ENCODE measurements at places on chromosomes 7 and 10.
A peak's percentile ranks its signal among the peaks of the same experiment; 100 is the strongest.

GRCh38 chr7:37916017-37916672 lies 472 bp downstream of the SFRP4 start:
- DNase-seq: no peak

- no peak for DNase-seq
Measured at GRCh38 chr7:69433081-69433480, 165.2 kb upstream of the AUTS2 start.

- peak; percentile 4 for DNase-seq
Measured at GRCh38 chr10:59234816-59235429, 58.5 kb downstream of the PHYHIPL start.

DNA sequence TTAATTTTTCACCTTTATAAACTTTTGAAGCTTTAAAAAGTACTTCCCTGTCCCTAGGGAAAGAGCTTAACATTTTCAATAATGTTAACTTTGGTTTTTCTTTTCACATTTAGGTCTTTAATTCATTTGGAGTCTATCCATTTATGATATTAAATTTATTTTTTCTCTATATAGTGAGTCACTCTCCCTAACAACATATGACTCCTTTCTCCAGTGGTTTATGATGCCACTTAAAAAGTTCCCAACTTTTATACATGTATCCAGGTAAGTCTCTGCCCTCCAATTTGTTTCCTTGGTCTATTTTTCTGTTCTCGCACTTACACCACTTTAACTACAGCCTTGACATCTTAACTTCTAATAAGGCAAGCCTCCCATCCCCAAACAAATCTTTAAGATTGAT lies 3.5 kb downstream of the CACUL1 start:
- DNase-seq: no peak

DNA sequence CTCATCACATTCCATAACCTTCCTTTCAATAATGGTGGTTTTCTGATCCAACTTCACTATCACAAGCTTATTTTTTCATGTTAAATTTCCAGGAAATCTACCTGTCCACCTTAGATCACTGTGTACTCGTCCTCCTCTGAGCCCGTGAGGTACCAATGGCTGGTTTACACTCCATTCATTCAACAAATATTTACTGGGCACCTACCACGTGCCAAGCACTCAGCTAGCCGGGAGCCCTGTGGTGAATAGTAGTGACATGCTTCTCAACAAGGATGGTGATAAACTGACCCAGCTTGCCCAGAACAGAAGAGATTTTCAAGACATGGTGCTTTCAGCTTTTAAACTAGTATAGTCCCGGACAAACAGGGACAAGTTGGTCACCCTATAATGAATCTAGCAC lies 98.2 kb downstream of the FAM204A start:
- DNase-seq: no peak

GRCh38 chr10:52187521-52188258 lies 126.4 kb upstream of the DKK1 start:
- no peak for DNase-seq

DNA sequence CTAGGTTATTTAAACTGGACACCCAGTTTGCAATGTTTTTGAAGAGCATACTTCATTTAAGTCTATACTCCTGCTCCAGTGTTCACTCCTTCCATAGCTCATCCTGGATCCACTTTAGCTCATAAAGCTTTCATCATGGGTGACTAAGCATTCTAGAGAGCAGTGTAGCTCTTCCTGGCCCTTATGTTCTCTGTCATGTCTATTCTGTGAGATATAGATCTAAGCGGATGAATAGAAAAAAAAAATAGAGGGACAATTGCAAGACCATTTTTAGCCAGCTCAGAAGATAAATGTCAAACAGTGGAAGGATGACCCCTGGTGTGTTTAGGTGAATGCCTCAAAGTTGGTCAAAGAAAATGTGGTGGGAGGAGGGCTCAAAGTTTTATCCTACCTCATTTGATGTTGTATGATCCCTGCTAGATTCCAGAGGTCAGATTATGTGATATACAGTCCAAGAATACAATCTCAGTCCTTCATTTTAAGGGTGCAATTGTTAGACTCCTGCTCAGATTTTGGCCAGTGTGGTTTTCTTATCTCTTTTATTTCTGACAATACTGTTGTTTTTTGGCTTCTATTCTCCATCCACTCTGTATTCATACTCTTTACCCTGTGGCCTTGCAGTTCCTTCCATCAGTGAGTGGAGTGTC lies 7.5 kb upstream of the HECW1 start:
- DNase-seq: no peak

DNA sequence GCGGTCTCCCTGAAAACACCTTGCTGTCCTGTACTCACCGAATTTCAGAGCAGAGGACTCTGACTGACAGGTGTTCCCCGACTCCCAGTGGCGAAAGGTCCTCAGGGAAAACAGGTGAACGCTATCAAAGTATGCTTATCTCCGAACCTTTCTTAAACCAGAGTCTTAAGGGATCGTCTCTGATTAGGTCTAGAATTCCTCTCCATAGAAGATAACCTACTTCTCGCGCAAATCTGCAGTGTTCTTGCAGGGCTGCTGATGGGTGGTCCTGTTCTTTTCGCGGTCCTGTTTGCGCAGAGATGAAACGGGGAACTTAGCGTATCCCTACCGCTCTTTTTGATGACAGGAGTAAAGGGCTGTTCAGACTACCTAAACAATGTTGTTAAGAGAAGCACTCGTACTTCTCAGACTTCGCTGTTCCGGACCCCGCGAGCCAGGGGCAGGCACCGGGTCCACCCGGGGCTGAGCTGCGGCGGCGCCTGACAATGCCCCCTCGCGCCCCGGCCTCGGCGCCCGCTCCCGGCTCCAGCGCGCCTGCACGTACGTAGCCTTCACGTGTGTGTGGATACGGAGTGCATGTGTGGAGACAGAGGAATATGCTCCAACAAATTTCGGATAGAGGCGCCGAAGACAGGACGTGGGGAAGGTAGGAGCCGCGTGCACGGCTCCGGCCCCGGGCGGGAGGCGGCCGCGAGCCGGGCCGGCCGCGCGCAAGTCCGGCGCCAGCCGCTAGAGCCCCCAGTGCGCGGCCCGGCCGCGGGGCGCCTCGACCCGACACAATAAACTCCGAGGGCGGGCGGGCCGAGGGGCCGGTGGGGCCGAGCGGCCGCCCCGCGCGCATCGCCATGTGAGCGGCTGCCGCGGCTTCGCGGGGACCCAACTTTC lies 766 bp upstream of the ZMYND11 start:
- DNase-seq: no peak

DNA sequence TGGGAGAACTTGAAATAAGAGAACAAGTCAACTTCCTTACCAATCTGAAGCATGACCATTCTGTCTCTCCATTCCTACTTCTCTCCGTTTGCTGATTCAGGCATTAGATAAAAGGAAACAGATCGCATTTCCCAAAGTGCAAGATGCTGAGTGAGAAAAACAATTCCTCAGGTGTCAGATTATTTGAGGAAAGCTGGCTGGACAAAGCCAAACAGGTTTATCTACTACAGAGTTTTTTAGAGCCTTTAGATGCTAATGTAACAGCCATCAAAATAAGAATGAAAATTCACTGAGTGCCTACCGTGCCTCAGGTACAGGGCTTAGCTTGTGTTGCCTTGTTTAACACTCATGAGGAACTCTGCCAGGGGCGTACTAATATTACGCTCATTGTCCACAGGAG lies 135.9 kb upstream of the MBL2 start:
- DNase-seq: no peak

DNA sequence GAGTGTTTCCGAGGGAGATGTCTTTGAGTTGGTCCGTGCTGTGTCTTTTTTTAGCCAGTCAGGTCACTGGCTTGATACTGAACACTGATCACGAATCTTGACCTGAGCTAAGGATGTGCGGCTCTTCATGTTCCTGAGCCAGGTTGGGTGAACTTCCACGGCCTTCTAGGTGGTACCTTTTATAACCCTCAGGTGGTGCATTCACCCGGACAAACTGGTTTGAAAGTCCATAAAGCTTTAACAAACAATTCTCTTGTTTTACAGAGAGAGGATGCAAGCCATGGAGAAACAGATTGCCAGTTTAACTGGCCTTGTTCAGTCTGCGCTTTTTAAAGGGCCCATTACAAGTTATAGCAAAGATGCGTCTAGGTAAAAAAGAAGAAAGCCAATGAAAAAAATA lies 229.5 kb downstream of the ARHGAP21 start:
- no peak for DNase-seq

- no peak for DNase-seq
Measured at GRCh38 chr7:41630741-41631140, 72.1 kb downstream of the INHBA start.

- DNase-seq: no peak
Measured at GRCh38 chr7:128408709-128409595, 830 bp downstream of the IMPDH1 start.

- no peak for DNase-seq
Measured at GRCh38 chr10:101485681-101486554, 102.1 kb downstream of the POLL start.

- no peak for DNase-seq
Measured at GRCh38 chr7:41750661-41751540, 48.0 kb upstream of the INHBA start.

DNA sequence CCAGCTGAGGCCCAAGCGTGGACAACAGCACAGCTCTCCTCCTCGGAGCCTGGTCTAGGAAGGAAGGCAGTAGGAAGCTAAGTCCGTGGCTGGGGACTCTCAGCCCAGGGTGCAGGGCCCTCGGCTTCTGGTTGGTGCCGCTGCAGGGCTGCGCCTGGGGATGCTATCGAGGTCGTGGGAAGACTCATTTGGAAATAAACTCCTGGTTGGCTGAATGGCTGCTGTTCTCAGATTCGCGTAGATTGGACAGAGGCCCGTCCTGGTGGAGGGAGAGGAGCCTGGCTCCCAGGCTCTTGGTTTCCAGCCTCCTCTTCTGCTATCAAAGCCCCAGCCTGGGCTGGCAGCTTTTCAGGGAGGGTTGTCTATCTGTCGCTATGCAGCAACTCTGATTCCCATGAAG lies 152.6 kb upstream of the FZD8 start:
- DNase-seq: no peak

- DNase-seq: no peak
Measured at GRCh38 chr10:58764087-58764747, 251.5 kb downstream of the BICC1 start.

DNA sequence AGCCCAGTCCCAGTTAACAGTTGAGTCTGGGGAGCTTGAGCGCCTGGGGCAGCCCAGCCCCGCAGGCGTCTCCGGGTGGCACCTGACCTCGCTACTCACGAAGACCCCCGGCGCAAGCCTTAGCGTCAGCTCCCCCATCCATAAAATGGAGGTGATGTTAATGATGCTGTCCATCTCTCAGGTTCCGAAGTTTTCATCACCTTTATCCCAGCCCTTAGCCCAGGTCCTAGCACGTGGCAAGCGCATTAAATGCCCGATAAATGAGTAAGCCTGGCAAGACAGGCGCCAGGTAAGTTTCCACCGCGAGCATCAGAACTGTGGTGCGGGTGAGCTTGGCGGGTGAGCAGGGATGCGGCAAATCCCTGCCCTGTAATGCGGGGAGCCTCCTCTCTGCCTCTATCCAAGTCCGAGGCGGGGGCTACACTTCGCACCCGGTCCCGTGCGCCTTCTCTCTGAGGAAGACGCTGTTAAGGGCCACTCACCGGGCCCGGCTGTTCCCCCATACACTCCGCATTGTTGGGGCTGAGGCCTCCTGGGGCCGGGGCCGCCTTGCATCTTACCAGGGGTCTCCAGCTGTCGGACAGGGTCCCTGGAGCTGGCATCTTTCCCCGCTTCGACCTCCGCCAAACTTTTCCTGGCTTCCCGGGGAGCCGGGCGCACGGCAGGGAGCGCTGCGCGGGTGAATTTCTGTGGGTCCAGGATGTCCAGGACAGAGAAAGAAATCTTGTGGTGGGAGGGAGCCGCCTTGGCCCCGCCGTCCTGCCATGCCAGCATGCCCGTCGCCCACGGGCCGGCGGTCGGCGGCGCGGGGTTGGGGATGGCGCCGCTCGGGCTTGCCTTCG lies 444 bp downstream of the NKX1-2 start:
- DNase-seq: no peak

DNA sequence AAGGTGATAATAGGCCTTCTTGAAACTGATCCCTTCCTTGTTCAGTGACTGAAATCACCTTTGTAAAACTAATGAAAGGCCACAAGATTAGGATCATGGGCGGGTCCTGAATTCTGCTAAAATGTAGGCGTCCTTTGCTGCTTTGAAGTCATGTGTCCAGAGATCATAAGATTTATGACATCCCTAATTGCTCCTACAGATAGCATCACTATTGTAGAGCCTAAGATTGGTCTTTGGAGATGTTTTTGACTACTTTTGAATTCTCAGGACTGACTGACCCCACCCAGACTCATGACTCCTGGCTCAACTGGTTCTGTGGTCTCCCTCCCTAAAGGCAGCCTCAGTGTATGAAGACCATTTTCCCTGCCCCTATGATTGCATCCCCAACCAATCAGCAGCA lies 322.6 kb upstream of the SEMA3D start:
- DNase-seq: no peak

DNA sequence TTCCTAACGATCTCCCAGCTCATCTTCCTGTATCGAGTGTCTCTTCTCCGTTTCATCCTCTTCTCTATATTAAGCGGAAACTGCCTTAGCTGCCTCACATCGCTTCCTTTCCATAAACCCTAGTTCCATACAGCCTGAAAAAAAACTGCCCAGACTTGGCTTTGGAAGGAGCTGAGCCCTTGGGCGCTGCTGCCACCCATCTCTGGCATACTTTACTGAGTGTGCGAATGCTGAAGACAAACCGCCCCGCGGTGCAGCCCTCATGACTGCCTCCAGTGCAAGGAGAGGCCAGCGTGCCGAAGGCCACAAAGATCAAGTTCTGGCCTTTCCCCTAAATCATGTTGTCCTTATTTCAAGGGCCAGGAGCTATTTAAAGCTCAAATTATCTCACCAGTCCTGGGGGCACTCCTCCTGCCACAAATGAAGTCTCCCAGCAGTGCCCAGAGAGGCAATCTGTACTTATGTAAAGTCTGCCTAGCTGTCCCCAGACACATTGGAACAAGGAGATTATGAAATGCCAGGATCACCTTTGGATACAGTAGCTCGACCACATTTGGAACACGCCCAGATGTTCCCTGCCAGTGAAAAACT lies 25.2 kb downstream of the YWHAG start:
- no peak for DNase-seq

DNA sequence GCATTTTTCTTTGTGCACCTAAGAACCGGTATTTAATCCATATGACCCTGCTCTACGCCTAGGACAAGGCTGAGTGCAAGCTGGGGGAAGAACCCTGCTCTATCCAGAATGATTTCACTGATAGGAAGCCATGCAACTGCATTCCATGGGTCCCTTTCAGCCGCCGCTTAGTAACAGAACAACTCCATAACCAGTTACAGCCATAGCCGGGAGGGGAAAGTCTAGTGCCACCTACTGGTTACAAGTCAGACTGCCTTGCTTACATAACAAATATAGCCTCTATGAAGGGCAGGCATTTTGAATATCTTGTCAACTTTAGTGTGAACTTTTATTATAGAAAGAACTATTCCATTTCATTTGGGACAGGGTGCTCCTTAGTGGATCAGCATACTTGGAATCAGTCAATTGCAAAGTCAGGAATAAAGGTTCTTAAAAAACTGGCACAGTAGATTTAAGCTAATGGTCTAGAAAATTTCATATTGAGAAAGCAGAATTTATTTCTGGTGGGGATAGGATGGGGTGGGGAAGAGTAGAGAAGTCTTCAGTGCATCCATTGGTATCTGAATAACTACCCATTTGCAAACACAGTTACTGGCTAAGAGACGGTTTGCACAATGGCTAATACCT lies 521.7 kb downstream of the ADRA2A start:
- peak; percentile 8 for DNase-seq

GRCh38 chr7:87316097-87316700 lies 29.3 kb upstream of the CROT start:
- DNase-seq: no peak
